ENCODE measurements at places on chromosomes 2 and 18.
A peak's percentile ranks its signal among the peaks of the same experiment; 100 is the strongest.

GRCh38 chr2:172088245-172089004, 3.1 kb downstream of the DLX1 start:
- no peak for DNase-seq

GRCh38 chr2:6535572-6535971, 330.1 kb downstream of the CMPK2 start:
- no peak for DNase-seq

DNA sequence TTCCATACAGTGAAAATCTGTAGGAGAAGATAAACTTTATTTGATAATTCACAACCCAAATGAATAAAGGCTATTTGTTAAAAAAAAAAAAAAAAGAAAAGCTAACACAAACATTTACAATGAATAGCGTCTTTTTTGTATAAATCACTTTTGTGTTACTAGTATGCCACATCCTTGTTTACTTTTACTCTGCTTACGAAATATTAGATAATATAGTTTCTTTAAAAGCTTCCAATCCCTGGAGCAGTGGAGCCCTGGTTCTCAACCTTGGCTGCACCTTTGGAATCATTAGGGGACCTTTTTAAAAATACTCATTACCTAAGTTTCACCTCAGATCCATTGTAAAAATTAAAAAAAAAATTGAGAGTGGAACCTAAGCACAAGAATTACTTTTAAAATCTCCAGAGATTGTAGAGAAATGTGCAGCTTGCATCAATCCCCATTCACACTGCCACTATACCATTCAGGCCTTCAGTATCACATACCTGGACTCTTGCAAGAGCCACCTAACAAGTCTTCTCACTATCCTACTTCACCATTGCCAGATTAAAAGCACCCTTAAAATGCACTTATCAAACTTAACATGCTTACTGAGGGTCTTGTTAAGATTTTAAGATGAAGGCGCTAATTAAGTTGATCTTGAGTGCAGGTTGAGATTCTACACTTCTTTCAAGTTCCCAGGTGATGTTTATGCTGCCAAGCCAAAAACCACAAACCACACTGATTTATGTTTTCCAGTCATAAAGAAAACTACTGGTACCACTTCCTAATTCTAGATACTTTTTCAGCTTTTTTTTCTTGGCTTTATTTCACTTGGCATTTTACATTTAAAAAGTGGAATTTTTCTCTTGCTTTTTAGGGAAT, 59.7 kb upstream of the ZC3H15 start:
- no peak for DNase-seq

DNA sequence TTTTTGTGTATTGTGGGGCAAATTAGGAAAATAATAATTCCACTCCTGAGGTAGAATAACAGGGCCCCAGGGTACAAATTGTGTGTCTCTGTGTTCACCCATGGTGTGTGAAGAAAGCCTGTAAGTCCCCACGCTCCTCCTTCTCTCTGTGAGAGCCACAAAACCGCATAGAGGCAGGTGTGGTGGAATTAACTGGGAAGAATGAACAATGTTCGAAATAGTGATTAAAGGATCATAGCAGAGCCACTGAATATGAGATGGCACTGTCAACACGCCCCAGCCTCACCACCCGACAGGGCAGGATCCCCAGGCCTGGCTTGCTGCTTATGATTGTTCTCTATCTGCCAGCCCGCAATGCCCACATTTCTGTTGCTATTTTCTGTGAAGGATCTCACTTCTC, 14.1 kb downstream of the IL1RN start:
- DNase-seq, result no peak

DNA sequence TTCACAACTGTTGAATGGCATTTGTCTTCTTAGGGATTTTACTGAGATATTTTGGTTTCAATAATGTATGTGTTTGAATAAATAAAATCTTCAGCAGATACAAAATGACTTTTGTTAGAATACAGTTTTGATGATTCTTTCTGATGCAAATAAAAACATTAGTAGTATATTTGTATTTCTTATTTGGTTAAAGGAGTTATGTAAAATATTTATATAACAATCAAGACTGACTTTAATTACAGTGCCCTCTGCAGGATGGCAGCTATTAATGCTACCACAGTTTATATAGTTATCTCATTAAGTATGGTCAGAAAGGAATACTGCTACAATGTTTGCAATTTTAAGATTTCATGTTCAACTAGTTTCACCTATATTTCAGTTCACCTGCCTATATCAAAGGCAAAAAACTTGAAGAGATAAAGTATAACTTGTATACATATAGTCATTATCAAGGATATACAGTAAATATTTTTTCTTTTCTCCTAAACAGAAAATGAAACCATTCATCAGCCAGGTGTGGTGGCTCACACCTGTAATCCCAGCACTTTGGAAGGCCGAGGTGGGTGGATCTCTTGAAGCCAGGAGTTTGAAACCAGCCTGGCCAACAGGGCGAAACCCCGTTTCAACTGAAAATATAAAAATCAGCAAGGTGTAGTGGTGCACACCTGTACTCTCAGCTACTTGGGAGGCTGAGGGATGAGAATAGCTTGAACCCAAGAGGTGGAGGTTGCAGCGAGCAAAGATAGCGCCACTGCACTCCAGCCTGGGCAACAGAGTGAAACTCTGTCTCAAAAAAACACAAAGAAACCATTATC, 19.8 kb downstream of the ARL5A start:
- no peak for DNase-seq

DNA sequence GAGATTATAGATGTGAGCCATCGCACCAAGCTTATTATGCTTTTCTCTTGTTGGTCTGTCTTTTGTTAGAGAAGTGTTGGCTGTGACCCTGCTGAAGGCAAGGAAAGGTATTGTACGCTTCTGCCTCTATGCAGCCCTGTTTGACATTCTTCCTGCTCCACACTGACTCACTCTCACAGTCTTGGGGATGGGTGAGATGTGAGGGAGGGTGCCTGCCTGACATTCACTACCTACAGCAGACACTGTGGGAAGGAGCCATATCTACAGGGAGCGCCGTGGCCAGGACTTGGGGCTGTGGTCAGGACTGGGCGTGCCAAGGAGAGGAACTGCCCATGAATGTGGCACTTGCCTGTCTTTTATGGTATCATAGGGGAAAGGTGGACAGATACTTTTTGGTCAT, 43.9 kb upstream of the FHL2 start:
- no peak for DNase-seq

- no peak for DNase-seq
Measured at GRCh38 chr18:72674710-72675109, 130.6 kb upstream of the CBLN2 start.

GRCh38 chr2:122706757-122707223, 951.3 kb downstream of the TSN start:
- no peak for DNase-seq

DNA sequence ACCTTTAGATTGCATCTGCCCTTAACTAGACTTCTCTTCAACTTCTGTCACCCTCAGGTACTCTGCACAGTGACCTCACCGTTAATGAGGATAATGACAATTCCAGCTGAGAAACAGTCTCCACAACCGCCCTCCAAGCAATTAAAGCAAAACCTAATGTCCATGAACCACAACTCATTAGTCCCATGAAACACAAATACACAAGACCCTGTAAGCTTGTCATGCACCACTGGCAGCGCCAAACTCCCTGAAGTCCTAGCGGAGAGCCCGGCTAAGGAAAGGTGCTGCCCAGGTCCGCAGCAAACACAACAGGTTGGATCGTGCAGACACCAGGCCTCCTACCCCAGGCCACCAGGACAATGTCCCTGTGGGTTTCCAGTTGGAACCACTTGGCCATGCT, 7.4 kb downstream of the SMAD7 start:
- no peak for DNase-seq

- DNase-seq, result no peak
Measured at GRCh38 chr2:26144031-26144430, 28.9 kb upstream of the GAREM2 start.

DNA sequence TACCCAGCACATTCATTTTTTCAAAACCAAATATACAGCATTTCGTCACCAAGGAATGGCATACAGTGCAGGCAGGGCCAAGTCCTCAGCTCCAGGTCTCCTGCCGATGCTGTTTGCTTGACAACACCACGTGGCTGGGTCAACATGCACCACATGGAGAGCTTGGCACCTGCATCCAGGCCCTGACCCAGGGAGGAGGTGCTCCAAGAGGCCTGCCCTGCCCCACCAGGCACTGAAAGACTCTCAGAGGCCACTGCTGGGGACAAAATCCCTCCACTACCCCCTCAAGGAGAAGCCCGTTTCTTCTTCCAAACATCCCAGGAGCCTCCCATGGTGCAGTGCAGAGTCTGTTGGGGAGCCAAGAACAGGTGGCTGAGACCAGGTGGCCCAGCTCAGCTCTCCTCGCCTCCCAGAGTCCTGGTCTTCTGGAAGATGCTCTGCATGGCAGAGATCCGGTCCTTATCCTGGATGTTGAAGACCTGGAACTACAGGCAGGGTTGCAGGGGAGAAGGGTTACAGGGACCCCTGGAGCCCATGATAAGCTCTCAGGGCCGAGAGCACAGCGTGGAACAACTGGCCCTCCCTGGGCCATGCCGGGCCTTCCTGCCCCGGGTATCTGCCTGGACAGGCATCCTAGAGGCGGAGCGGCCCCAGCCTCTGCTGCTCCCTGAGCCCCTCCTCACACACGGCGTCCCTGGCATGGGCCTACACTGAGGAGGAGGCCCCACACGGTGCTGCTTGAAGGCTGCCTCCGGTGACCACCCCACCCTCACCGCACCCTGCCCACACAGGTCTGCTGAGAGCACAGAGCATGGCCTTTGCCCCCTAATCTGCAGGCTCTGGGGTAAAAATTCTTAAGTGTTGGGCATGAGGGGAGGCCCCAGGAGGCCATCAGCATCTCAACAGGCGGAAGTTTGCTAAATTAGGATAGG, 9.0 kb downstream of the MAB21L4 start:
- no peak for DNase-seq

DNA sequence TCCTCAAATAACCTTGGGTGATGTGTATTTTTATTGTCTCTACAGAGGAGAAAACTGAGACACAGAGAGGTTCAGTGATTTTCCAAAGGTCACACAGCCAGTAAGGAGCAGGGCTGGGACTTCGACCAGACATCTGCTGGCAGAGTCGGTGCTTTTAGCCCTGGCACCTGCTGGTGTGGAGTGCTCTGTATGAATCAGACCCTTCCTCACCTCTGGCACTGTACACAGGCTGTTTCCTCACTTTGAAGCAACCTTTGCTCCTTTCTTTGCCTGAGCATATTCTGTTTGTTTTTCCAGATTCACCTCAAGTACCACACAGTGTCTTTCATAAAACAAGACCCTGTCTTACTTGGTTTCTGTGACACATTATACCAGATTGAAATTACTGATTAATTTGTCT, 107.9 kb downstream of the DPP10 start:
- DNase-seq, result no peak

DNA sequence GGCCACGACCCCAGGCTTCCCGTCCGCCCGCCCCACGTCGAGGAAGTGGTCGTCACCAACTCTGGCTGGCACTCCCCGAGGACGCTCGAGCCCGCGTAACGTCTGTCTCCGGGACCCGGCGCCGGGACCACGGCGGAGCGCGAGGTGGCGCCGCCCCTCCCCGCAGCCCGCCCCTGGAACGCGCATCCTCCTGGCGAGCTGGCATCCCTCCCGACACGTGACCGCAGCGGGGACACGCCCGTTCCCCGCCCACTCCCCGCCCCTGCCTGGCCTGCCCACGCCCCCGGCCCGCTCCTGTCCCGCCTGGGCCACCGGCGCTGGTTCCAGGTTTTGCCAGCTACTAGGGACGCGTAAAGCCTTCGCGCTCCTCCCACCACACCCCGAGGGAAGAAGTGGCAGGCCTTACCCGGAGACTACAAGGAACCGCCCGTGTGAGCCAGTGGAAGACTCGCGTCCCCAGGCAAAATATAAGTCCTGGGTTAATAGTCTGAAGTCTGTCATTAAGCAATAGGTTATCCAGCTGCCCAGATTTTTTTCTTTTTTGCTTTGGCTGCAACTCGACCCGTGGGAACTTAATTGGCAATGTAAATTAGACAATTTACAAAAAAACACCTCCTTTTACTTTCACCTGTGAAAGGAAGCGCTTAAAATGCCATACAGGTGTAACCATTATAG, at the start of gene OSBPL1A:
OSBPL1A (minus strand) TSS at position 131 of the 675 bp plus-strand sequence. CDS start 20,291 bp downstream, outside the sequence.
- peak; percentile 82 for DNase-seq

DNA sequence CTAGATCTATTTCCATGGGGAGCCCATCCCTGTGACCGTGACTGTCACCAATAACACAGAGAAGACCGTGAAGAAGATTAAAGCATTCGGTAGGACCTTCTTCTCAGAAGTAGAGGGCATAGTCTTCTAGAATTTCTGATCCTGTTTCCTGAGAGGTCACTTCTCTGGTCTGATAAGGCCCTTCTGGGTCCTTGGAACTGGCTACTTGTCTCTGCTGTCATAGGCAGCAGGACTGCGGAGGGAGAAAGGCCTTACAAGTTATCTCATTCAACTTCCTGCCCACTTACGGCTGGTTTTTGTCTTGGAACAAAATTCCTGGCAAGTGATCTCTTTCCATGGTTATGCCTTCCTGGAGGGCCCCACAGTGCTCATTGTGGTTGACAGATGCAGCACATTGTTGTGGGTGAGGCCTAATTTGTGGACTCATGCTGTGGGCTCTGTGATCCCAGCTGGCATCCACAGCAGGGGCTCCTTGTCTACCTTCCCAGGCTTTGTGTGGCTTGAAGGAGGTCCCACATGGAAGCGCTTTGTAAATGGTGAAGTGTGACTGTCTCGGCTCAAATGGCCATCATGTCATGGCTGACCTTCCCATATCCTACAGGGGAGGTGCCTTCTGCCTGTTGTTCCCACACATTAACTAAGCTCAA, 22.0 kb downstream of the SAG start:
- no peak for DNase-seq

DNA sequence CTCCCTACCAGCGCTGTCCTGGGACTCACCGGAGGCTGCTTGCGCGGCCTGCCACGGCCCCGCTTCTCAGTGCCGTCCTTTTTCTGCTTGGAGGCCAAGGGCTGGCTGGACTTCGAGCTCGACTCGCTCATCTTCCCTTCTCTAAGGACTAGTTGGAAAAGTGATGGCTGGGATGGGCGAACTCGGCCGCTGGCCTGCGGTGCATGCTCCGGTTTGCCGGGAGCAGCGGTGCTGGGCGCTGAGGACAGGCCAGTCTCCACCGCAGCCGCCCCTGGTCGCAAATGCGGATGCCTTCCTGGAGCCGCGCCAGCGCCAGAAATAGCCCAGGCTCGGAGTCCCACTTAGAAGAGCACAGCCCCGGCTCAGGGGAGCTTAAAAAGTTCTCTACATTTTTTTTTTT, 3.1 kb downstream of the C2orf81 start:
- DNase-seq, result no peak

- DNase-seq, result no peak
Measured at GRCh38 chr18:3454365-3455089, 4.6 kb downstream of the TGIF1 start.

DNA sequence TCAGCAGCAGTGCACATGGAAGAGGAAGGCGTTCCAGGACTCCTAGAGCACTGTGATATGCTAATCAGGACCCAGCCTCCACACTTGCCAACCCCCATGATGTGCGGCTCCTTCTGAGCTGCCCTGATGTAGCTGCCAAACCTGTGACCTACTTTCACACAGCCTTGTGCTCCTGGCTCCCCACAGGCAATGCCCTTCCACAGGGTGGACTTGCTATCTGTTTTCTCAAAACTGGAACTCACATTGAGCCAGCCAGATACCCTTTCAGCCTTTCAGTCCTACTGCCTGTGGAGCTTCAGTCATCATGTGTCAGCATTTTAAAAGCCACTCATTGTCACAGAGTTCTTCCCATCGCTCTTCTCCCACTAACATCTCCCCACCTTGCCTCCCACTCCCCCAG, 181.6 kb downstream of the AFF3 start:
- DNase-seq, result no peak

GRCh38 chr2:156600196-156600595, 164.0 kb downstream of the GPD2 start:
- no peak for DNase-seq

GRCh38 chr18:6328621-6329010, 86.1 kb downstream of the L3MBTL4 start:
- no peak for DNase-seq

- DNase-seq, result no peak
Measured at GRCh38 chr2:48449073-48449840, 80.7 kb upstream of the STON1 start.
